Motor neuron (in vitro differentiated cells): ENCODE measurements at places on chromosomes 2 and 18. TPM values are rescaled to one million over a fixed set of nuclear protein-coding genes. Genes with fewer than 3 reads are reported as not detected.

- no peak for ATAC-seq
Observed at GRCh38 chr2:222034058-222034457, 264.7 kb downstream of the PAX3 start.

GRCh38 chr18:47883771-47884413, 46.6 kb downstream of the SMAD2 start:
- ATAC-seq: peak; percentile 91

- ATAC-seq: no peak
Observed at GRCh38 chr2:235903782-235904584, 264.2 kb downstream of the GBX2 start.

GRCh38 chr2:41500895-41501294, 546.9 kb upstream of the PKDCC start:
- ATAC-seq: no peak

Gene SAG
- total RNA-seq: 6.0 and 10.3 TPM in 2 replicates
